ENCODE measurements at places on chromosomes 4 and X.

DNA sequence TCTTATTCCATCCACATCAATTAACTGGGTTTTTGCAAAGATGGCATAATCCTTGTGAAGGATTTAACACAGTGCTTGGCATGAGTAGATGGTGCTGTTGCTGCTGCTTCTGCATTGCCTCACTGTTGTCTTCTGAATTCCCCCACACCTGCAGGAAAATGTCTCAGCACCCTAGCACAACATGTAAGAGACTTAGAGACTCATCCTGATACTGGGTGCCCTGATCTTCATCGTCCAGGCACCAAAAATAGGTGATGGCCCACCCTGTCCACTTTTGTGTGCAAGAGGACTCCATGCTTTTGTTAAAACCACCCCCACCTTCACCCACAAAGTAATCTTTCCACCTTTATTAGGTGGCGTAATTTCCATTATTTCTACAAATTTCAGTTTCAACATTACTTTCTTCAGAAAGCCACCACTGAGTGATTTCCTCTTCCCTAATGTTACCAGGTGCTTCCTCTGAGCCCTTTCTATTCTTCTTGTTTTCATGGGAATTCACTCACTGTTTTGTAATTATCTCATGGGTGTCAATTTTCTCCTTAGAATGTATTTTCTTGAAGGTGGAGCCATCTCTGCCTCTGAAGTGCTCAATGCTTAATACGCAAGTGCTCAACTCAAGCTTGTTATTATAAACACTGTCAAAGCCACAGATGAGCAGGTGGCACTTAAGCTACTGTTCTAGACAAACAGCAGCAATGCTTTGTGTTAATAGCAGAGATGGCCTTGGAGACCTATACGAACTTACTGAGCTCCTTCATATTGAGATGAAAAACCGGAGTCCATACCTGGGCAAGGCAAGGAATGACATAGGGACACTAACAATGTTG, 89.5 kb downstream of the HS3ST1 start:
- no peak for DNase-seq

DNA sequence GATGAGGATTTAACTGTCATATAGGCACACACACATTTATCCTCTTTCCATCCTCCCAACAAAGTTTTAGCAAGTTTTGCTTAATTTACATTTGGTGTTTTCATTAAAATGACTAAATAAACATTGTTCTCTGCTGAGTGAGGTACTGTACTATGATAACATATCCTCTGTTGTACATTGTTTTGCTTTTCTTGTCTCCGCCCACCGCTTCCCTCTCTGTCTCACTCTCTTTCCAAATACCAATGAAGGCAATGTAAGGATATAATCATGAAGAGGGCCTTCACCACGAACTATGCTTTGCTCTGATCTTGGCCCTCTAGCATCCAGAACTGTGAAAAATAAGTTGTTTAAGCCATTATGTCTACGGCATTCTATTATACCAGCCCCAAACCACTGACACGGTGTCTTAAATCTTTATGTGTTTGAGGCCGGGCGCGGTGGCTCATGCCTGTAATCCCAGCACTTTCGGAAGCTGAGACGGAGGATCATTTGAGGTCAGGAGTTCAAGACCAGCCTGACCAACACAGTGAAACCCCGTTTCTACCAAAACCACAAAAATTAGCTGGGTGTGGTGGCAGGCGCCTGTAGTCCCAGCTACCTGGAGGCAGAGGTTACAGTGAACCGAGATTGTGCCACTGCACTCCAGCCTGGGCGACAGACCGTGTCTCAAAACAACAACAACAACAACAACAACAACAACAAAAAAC, 65.3 kb downstream of the HPRT1 start:
- no peak for DNase-seq

- DNase-seq = no peak
Observed at GRCh38 chrX:154720067-154720466, 30.8 kb downstream of the GAB3 start.

DNA sequence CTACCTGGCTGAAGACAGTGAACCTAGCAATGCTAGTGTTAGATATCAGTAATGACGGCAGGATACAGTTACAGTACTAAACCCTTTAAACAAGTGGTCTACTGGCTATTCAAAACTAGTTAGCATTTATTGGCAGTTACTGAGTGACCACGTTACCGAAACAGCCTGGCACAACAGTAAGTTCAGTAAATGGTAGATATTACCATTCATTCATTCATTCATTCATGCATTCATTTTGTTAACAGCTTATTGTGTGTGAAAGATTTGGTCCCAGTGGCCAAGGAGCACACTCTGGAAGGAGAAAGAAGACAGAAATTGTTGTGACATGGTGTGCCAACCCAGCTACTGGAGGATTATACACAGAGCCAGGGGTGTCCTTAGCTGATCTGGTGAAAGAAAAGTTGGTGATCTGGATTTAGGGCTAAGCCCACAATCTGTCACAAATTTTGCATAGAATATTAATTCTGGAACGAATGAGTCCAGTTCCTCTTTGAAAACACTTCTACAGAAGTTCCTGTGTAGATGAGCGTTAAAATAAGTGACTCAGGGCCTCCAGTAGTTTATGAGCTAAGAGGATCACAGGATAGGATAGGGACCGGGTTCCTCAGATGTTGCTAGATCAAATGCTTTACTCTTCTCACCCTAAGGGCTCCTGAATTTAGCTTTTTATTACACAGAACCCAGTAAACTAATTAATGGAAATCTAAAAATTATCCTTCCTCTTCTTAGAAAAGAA, 179.1 kb downstream of the CBR4 start:
- DNase-seq = no peak

- DNase-seq = no peak
Observed at GRCh38 chrX:15998350-15998749, 125.0 kb upstream of the GRPR start.

DNA sequence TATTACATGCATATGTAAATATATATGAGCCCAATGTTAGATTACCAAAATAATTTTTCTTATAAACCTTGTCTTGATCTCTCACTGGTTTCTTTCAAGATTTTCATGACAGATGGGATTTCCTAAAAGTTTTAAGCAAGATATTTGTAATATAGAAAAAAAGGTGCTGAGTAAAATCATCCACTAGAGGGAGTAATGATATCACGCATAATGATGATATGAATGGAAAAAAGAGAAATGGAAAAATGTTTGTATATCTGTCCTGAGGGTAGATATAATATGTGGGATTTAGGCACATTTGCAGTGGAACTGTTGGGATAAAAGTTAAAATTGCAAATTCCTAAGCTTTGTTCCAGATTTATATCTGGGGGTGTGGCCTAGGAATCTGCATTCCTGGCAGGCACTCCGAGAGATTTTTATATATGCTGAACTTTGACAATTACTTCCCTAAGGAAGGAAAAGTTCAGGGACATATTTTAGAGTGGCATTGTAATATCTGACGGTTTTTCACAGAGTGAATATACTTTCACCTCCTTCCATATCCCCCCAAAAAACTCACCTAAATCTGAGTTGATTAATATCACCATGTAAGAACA, 60.5 kb downstream of the TMA16 start:
- no peak for DNase-seq

- DNase-seq = no peak
Observed at GRCh38 chr4:15636818-15637217, 18.3 kb downstream of the FBXL5 start.

DNA sequence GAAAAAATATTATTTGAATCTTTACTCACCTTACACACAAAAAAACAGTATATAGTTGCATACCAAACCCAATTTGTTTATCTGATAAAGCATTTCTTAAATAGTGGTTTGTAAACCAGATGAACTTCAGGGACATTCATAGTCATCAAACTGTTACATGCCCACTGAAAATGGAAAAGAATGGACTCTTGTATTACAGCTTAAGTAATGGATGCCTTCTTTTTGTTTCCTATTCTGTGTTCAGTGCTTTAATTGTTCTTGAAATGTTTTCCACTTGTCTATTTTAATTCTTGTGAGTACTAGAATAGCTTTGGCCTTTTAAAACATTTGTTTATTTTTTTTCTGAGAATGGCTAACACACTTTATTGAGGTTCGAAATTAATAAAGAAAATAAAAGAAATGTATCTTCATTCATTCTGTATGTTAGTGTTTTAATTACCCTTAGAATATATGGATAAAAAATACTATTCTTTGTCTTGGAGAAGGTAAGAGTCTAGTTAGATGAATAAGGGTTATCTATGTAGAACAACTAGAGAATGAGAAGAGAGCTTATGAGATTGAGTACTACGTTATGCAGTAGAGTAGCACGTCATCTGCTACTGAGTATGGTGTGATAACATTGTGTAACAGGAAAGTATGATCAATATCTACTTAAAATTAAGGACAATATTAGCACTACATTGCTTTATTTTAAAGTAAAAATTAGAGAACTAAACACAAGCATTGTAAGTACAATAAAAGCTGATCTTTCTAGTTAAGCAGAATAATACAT, 9.9 kb downstream of the CPEB2 start:
- no peak for DNase-seq

DNA sequence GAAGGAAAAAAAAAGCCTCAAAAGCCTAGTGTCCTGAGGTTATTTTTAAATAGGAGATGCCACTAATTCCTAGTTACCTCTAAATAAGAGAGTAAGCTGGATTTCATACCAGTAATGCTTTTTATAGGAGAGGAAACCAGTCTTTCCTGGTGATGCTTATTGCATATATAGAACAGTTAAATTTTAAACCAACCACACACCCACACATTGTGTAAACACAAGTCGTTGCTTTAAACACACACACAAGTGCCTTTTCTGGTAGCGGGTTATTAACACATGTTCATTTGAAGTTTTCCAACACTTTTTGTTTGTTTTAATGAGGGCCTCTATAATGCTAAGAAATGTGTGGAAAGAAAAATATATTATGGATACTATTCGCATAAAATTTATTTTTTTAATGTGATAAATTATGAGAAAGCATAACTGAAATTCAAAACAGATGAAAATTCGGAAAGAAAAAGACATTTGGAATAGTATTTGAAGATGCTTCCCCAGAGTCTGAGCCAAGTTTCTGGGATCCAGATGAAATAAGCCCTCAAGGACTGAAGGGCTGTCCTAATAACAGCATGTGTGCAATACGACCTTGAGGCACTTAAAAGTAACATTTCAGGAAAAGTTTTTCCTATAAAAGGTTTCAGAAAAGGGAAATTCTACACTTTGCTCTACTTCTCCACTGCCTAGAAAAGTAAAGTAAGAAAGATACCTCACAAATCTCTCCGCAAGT, 2.0 kb downstream of the ANTXR2 start:
- DNase-seq = no peak

DNA sequence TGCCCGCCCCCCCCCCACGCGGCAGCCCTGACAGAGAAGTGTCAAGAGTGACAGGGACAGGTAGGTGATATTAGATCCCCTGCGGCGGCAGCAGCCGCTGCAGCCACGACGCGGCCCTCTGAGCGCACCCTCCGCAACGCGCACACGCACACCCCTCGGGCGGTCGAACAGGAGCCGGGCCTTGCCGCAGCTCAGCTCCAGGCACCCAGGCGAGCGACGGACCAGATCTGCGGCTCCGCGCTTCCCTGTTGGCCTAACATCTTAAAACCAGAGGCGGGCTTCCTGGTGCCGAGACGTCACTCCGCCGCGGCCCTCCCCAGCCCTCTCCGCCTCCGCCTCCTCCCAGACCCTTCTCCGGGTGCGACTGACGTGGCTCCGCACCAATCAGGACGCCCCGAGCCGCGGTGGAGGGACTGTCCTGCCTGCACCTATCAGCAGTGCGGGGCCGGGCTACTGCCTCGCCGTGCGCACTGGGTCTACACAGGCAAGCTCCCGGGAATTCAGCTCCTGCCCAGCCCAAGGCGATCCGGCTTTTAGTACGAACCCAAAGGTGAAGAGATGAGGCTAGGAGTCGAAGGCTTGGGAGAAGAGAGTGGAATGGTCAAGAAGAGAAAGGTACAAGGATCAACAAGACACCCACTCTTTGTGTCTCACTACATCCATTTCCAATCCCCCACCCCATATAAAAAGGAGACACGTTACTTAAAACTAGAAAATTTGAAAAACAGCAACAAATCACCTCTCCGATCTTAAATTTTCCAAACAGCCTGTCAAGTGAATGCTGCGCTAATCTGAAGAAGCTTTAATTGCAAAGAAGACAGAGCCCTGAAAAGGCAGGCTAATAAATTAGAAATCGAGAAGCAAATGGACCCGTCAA, at the start of gene PITX2:
TSS of gene PITX2 (minus strand) at position 237 of the 877 bp plus-strand sequence. CDS start 617 bp downstream, outside the sequence.
- DNase-seq = peak; percentile 56

DNA sequence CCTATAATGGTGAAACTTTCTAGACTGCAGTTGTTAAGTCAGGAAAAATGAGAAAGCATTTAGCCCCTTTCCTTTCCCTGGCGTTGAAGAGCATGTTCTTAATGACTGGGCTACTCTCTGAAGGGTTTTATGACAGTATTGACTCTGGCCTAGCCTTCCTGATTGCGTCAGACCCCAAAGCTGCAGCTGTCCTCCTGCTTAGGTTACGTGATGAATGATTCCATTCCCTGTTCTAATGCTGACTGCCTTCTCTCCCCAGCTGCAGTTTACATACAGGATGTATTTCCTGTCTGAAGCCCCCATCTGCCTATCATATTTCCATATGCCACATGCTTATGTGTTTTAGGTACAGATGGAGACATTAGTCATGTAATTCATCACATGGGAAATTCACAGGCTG, 105.8 kb upstream of the EGFL6 start:
- DNase-seq = no peak

DNA sequence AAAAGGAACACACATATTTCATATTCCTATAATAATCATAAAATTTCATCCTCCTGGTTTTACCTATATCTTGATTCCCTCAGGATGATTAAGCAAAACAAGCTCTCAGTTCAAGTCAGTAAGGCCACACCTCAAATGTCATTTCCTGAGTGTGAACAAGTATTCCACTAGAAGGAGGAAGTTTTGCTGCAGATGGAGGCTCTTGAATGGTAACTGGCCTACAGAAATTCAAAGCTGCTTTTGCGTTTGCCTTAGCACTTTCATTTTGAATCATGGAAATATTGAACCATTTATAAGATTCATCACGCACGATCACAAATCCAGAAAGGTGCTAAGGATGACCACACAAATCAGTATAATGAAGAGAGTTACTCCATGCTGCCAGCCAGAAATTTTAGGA, 254.4 kb upstream of the CXXC4 start:
- DNase-seq = no peak

- no peak for DNase-seq
Observed at GRCh38 chrX:98627645-98628044, 1743.9 kb downstream of the RPA4 start.

GRCh38 chr4:114495471-114495928, 103.1 kb upstream of the UGT8 start:
- no peak for DNase-seq

DNA sequence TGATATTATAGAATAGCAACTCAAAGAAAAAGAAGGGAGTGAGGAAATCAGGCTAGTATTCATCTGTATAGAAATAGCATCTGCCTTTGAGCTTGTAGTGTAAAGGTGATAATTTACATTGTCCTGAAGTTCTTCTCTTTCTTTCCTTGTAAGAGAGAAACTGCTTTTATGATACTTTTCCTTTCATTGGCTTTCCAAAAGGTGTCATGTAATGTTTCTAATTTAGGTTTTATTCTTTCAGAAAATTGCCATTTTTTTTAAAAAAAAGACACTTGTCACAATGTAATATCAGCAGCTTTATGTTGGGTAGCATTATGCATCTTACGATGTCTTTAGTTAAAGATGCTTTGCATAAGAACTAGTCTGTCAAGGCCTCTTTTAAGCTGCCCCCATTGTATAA, 1153.8 kb upstream of the PCDH7 start:
- no peak for DNase-seq
